ENCODE measurements at places on chromosomes 1 and 21.
A peak's percentile ranks its signal among the peaks of the same experiment; 100 is the strongest.

DNA sequence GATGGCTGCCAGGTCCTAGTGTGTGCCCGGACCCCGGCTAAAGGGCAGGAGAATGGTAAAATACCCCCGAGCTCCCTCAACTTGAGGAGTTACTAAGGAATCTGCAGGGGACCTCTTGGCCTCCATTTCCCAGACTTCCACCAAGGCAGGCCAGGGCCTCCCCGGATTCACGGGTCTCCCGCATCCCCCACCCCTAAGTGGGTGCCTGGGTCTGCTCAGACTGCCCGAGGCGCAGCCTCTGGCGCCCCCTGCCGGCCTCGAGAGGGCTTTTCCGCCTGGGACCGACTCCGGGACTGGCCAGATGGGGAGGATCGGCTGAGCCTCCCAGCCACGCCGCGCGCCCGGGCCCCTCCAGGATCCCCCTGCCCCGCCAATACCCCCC, 1.7 kb downstream of the PLEKHG5 start:
- DNase-seq = peak; percentile 85

- no peak for DNase-seq
Observed at GRCh38 chr21:38306433-38307141, 49.8 kb downstream of the KCNJ15 start.

GRCh38 chr1:201576914-201577313, 38.0 kb downstream of the NAV1 start:
- no peak for DNase-seq

DNA sequence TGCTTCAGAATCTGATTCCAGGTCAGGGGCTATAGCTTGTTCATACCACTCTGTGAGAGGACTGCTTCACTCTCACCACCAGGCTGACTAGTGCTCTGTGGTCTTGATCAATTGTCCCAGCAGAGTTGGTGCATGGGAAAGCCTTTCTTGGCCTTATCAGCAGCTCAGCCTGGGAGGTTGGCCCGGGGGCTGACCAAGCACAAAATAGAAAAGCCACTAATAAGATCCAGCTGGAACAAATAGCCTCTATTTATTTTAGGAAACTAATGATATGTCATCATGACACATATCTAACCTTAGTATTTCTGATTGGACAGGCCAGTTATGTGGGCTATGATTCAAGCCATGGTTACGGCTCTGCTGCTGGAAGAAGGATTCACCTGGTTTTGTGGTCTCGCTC, 134.2 kb downstream of the GDAP2 start:
- no peak for DNase-seq

DNA sequence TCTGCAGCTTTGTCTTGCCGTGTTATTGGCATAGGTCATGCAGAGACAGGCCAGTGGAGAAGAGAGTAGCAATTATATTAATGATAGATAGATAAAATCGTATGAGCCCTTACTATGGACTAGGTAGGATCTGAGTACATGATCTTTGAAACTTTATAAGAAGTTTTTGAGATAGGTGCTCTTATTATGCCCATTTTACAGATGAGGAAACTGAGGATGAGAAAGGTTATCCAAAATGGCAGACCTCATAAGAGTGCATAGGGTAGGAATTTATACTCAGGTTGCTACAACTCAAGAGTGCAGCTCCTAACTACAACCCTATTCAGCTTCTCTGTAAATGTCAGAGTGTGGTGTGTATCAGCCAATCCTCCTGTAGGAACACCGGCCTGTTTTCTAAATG, 89.6 kb downstream of the SLC35F3 start:
- DNase-seq = no peak

DNA sequence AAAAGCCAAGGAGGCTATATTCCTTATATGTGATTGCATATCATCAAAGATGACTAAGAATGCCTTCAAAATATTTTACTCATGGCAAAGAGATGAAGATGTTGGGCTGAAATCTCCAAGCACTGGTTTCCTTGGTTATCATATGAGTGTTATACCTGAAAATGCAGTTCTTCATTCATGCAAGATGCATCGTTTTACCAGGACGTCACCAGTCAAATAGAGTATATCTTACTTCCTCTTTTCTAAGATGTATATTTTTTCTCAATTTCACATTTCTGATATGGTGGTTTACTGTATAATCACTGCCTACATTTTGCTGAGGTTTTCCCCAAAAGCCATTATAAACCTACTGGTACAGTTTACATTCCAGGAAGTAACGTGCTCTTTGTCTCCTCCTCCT, 1085.7 kb downstream of the NCAM2 start:
- no peak for DNase-seq

DNA sequence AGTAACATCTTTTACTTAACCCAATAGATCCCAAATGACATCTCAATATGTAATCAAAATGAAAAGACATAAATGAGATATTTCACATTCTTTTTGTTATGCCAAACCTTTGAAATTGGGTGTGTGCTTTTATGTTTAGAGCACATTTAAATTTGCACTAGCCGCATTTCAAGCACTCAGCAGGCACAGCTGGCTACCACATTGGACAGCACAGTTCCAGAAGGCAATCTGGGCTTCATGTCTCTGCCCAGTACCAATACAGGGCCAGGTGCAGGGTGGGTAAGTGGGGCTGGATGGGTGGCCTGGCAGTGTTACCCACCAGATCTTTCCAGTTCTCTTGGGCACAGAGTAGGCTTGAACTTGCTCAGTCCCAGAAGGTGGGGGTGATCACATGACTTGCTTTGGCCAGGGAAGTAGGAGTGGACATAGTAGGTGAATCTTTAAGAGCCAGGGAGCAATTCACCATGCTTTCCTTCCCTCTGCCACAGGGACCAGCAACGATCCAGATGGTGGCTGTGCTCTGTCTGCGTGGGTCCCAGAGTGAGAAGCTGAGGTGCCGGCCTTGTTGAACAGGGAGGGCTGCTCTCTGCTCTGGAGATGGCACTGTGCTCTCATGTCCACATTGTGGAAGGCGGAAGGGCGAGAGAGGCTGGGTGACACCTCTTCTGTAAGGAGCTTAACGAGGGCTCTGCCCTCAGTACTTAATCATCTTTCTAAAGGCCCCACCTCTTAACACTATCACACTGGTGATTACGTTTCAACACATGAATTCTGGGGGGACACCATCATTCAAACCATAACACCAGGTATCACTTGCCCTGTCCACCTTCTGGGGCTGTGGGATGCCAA, 261.4 kb downstream of the GRIK3 start:
- no peak for DNase-seq

DNA sequence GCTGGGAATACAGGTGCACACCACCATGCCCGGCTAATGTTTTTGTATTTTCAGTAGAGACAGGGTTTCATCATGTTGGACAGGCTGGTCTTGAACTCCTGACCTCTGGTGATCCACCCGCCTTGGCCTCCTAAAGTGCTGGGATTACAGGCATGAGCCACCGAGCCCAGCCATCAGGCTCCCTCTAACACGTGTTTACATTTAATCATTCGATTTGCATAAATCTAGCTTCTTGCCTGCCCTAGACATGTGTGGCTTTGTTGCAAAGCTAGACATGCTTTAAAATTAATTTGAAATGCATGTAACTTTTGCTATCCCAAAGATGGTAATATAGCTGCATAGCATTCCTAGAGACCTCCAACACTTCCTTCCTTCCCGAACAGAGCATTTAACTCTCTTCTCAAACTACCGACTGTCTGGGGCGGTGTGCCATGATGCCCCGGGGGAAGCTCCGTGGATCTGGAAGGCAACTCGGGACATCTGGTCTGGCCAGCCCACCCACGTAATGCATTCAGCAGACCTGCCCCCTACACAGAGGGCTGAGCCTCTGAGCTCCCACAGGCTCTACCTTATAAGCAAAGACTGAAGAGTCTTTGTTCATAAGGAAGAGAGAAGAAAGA, 34.6 kb upstream of the NID1 start:
- no peak for DNase-seq

DNA sequence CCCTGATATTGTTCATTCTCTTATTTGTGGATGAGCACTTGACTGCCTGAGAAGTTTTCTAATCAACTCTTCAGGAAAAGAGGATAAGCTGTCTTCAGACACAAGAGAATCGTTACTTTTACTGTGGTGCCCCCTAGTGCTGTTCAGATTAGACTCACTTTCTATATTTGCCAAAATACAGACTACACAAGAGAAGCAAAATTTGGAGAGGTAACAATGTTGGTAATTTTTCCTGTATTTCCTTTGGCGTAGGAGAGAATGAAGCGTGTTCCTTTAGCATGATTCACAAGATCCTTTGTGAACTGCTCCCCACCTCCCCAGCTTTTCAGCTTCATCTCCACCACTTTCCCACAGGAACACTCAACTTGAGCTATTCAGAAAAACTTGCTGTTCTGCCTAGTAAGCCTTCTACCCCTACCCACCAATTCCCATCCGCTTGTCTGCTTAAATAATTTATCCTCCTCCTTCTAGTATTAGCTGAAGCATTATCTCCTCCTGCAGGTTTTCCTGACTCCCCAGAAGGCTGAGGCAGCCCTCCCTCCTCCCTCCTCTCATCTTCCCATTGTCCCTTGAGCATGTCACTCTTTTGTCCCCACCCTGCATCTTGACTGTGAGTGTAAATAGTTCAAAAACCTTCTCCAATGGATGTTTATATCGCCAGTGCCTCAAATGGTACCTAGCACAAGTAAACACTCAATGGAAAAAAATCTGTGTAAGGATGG, 4.5 kb downstream of the TNFSF4 start:
- DNase-seq = peak; percentile 13

GRCh38 chr1:99481391-99481996, 164.4 kb upstream of the PALMD start:
- peak; percentile 14 for DNase-seq

GRCh38 chr1:162910161-162910560, 49.2 kb upstream of the CCDC190 start:
- DNase-seq = no peak

DNA sequence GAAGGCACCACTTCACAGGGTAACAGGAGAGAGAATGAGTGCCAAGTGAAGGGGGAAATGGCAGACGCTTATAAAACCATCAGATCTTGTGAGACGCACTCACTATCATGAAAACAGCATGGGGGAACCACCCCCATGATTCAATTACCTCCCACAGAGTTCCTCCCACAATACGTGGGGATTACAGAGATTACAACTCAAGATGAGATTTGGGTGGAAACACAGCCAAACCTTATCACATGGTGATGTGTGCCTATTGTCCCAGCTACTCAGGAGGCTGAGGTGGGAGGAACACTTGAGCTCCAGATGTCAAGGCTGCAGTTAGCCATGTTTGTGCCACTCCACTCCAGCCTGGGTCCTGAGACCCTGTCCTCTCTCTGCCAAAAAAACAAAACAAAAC, 56.0 kb upstream of the DSCAM start:
- no peak for DNase-seq

- DNase-seq = no peak
Observed at GRCh38 chr1:19616489-19616888, 27.6 kb upstream of the NBL1 start.

DNA sequence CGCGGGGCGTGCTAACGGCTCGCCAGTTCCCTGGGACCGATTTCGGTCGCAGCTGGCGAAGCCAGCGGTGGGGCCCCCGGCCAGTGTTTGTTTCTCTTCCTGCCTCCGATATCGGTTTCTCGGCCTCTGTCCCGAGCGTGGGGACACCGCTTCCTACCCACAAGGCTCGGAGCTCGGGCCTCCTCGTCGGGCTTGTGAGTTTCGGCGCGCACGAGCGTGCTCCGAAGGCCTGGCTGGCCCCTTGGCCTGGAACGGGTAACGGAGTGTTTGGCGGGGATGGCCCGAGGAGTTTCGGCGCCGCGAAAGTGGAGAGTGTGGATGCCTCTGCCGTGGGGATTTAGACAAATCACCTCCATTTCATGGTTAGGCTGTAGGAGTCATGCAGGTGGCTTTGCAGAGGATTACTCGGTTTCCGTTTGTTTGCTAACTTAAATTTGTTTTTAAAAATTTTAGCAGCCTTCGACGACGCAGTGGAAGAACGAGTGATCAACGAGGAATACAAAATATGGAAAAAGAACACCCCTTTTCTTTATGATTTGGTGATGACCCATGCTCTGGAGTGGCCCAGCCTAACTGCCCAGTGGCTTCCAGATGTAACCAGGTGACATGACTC, 559 bp downstream of the RBBP4 start:
- no peak for DNase-seq

DNA sequence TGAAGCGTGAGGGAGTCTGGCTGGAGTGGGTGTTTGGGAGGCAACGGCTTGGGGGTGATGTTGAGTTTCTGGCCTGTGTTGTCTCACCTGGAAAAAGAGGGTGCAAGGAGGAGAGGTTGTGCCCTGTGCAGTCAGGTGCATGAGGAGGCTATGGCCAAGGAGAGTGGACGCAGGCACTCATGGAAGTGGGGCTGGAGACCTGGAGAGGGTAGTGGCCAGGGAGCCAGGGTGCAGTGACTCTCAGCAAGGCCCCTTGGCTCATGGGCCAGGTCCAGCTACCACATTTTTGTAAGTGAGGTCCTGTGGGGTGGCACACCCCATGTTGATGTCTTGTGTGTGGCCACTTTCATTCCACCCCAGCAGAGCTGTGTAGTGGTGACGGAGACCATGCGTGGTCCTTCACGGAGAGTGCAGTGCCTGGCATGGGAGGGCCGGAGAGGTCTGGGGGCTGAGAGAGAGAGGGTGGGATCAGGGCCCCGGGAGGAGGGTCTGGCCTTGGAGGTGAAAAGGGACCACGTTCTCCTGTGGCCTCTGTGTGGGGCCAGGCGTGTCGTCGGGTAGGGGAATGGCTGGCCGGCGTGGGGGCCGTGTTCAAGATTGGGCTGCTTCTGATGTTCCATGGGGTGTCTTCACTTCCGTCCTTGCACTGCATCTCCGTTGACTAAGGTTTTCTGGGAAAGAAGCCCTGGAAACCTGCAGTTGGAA, 6.1 kb downstream of the SNAP47 start:
- DNase-seq = no peak

DNA sequence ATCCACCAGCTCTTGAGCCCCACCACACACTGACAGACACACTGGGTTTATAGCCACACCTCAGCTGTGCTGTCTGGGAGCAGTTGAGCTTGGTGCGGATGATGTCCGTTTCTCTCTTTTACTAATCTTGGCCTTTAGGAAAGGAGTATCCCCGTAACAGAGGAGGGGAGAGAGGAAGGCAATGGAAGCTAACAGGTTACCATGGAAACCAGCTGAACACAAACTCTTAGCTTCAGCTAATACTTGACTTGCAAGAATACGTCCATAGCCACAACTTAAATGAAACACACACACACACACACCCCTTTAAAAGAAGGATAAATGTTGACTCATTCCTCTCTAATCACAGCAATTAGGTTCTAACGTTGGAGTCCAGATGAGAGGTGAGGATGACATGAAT, 28.0 kb upstream of the LRRN2 start:
- no peak for DNase-seq

DNA sequence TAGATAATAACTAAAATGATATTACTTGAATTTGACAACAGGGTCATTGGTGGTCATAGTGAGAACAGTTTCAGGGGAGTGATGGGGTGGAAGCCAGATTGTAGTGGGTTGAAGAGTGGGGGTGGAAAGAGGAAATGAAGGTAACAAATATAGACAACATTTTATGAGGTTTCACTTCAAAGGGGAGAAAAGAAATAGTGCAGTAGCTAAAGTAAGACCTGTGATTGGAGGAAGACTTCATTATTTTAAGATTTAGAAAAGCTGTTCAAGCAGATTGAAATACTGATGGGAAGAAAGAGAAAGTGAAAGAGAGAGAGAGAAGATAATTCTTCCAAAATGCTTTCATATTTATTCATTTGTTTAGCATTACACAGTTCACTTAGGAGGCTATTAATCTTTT, 52.0 kb upstream of the KCNA3 start:
- DNase-seq = no peak

GRCh38 chr1:9559673-9560072, 20.4 kb downstream of the SLC25A33 start:
- DNase-seq = no peak

Measured in stimulated activated naive CD8-positive, alpha-beta T cell treated with anti-CD3 and anti-CD28 coated beads, Interleukin-15, Interleukin-2, amounts not matched to agents 100 U/mL and 50 U/mL, for 24 hours (primary cell).